ENCODE measurements at places on chromosomes 4 and X.

DNA sequence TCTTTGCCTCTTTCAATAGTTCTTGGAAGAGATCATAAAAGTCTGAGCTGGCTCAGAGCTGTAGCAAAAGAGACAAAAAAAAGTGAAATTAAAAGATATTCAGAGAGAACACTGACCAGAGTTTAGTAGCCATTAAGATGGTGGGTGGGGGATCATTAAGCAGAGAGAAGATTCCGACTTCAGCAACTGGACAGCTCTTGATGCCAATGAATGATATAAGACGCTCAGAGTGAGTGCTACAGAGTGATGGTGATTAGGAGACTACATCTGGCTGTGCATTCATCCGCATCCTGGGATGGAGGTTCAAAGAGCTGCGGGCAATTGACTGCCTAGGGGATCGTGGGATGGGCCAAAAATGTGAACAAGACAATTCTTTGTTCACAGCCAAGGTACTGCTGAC lies 178.5 kb downstream of the PACRGL start:
- no peak for DNase-seq

- peak; percentile 32 for DNase-seq
These were observed 52.3 kb downstream of the KIAA0232 start for GRCh38 chr4:6834867-6835266.

- no peak for DNase-seq
These were observed 50.3 kb downstream of the HMX1 start for GRCh38 chr4:8821151-8821950.

DNA sequence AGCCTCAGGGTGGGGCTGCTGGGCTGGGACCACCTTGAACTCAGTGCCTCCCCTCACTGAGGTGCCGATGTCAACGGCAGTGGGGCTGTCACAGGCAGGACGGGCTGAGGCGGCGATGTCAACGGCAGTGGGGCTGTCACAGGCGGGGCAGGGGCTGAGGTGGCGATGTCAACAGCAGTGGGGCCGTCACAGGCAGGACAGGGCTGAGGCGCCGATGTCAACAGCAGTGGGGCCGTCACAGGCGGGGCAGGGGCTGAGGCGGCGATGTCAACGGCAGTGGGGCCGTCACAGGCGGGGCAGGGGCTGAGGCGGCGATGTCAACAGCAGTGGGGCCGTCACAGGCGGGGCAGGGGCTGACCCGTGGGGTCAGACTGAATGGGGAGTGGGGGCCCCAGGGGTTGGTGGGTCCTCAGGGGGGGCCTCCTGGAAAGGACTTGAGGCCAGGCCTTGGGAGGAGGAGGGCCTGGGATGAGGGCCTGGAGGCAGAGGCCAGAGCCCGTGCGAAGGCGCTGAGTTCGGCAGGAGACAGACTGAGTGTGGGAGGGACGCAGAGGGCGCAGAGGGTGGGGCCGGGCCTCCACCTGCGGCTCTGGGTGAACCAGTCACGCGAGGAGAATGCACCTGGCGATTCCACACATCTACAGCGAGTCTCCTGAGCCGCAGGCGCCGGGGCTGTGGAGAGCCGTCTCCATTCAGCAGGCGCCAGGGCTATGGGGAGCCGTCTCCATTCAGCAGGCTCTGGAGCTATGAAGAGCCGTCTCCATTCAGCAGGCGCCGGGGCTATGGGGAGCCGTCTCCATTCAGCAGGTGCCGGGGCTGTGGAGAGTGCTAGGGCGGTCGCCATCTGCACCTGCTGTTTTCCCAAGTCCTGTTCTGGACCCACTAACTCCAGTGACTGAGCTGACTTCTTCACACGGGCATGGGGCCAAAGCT lies 22.9 kb downstream of the ATP5ME start:
- DNase-seq, result no peak

DNA sequence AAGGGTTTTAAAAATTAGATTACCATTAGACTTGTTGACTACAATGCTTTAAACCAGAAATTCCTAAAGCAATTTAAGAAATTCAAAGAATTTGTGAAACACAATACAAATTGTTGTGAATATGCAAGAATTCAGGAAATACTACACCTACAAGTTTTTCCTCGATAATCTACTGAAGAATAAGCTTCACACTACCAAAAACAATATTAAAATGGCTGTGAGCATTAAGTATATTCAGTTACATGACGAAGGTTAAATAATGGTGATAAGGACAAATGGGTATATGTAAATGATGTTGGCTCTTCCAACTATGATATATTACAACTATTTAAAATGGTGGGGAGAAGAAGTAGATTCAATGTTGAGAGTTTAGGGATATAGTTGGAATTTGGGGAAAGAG lies 111.1 kb upstream of the HTR2C start:
- DNase-seq, result no peak

GRCh38 chrX:4547213-4547836 lies 833.9 kb upstream of the PRKX start:
- no peak for DNase-seq

DNA sequence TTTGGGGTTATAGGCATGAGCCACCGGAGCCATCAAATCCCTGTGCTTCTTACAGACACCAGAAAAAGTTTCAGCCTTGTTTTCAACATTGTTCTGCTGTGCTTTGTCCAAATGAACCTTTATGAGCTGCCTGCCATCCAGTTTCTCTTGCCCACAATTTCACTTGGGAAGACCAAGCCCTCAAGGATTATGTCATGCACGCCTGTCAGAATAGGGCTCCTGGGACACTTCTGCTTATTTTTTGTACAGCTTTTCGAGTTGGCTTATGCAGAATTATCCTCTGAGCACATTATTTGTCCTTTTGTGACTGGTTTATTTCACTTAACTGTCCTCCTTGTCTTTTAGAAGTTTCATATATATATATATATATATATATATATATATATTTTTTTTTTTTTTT lies 16.2 kb downstream of the UBE2K start:
- DNase-seq, result no peak

DNA sequence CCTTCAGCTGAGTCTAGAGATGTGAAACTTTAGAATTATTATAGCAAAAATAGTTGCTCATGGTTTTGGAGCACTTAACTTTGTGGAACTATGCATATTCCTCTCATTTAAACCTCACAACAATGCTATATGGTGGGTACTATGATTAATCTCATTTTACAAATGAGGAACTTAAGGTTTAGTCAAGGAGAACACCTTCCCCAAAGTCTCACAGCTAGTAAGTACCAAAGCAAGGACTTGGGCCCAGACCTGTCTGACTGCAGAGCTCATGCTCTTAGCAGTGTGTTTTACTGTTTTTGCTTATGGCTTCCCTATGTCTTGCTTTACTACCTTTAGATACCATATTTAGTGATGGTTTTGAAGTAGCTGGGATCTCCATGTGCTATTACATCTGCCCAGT lies 5.1 kb downstream of the UBE2A start:
- DNase-seq, result no peak

- no peak for DNase-seq
These were observed 13.3 kb downstream of the TLR10 start for GRCh38 chr4:38769441-38769840.

GRCh38 chrX:97030463-97030862 lies 146.8 kb downstream of the RPA4 start:
- DNase-seq, result no peak

DNA sequence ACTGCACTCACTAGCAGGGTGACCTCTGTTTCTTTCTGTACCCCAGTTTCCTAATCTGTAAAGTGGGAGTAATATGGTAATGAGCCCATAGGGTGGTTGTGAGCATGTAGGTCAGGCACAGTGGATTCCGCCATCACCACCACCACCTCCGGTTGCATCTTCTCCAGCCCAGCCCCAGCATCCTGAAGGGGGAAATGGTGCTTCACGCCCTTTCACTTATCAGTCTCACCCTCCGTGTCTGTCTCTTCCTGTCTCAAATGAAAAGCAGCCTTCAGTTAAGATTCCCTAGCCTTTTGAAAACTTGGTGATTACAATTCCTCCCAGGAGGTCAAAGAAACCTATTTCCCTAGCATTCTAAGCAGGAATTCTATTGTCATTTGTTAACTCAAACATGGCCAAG lies 16.9 kb upstream of the XPNPEP2 start:
- no peak for DNase-seq

DNA sequence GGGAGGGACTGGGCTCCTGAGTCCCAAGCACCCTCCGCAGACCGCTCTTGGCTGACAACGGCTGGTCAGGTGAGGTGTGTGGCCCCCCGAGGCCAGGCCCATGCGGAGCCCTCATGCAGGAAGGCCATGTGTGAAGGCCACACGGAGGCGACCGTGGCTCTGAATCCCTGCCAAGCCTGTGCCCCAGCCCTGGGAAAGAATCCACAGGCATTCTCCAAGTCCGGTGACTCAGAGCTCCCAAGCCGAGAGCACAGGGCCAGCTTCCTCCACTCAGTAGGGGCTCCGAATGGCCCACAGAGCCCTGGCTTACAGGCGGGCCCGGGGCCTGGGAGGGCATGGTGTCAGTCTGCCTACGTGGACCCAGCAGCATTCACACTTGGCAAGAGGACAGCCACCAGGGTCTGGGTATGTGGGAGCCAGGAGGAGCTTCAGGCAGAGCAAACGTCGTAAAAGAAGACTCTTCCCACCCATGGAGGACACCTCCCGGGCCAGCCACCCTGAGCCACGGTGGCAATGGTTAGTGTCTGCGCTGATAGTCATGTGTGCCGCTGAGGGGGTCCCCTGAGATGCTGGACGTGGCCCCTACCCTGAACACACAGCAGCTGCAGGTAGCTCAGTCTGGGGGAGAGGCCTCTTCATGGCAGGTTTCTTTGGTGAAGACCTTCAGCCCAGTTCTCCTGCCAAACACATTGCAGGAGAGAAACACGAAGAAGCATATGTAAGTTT lies 105.7 kb downstream of the PSAPL1 start:
- no peak for DNase-seq

DNA sequence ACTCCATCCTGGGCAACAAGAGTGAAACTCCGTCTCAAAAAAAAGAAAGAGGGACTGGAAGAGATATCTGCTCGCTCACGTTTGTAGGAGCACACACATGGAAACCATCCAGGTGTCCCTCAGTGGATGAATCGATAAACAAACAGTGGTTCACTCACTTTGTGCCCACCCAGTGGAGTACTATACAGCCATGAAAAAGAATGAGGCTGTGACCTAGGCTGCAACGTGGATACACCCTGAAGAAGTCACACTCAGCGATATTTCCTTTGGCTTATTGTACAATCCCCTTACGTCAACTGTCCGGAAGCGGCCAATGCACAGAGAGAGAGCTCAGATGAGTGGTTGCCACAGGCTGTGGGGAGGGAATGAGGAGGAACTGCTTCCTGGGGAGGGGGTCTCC lies 82.3 kb upstream of the PPP2R3B start:
- DNase-seq, result no peak
